Left colon (tissue), 2 donors: ENCODE measurements at places on chromosomes 4 and X. TPM values are rescaled to one million over a fixed set of nuclear protein-coding genes. Genes with fewer than 3 reads are reported as not detected.

CDX4 gene
- total RNA-seq, result not detected

TRAM1L1 gene
- total RNA-seq, result 0.70 TPM

FBXL5 gene
- total RNA-seq, result 59.2 TPM

AVPR2 gene
- 0.52 TPM for total RNA-seq

MED12 gene
- total RNA-seq, result 35.4 TPM

TCP11X2 gene
- total RNA-seq, result not detected

TMEM31 gene
- not detected for total RNA-seq

CEP135 gene
- 4.9 TPM for total RNA-seq

GCNA gene
- total RNA-seq, result 1.1 TPM

DNA sequence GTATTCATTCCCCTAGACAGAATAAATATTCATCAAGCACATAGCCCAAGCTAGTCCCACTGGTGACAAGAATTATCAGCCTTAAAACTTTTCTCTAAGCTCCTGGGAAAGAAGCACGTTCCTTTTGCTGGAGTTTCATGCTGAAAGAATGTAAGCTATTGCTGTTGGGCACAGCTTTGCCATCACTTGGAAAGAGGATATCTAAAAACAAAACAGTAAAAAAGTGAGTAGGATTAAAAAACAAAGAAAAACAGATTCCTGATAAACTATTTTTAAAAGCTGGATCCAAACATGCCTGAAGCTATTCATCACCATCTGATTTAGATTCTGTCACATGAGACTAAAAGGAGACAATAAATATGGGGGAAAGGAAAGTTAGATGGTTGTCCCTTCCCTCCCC is 176.8 kb downstream of the SCFD2 start:
- no peak for DNase-seq

DNA sequence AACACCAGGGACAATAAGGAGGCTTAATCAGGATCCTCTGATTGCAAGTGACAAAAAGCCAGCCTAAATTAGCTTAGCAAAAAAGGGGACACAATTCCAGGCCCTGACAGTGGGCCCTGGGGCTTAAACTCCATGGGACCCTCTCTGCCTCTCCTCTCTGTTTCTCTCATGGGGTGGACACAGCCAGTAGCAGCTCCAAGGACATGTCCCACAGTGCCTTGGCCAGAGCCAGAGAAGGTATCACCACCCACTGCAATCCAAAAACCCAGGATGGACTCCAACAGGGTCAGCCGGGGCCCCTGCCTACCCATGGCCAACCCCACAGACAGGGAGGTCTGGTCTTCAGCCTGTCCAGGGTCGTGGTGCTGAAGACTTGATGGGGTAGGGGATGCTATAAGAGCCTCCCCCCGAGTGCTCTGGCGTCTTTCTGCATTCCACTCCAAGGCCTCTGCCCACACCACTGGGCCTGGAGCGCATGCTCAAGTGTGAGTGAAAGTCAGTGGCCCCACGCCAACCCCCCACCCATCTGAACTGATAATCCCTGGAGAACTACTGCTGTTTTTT is 19.7 kb upstream of the PPP2R2C start:
- no peak for DNase-seq
